ENCODE measurements at places on chromosomes 11 and 22. TPM values are rescaled to one million over a fixed set of nuclear protein-coding genes. Genes with fewer than 3 reads are reported as not detected.

DNA sequence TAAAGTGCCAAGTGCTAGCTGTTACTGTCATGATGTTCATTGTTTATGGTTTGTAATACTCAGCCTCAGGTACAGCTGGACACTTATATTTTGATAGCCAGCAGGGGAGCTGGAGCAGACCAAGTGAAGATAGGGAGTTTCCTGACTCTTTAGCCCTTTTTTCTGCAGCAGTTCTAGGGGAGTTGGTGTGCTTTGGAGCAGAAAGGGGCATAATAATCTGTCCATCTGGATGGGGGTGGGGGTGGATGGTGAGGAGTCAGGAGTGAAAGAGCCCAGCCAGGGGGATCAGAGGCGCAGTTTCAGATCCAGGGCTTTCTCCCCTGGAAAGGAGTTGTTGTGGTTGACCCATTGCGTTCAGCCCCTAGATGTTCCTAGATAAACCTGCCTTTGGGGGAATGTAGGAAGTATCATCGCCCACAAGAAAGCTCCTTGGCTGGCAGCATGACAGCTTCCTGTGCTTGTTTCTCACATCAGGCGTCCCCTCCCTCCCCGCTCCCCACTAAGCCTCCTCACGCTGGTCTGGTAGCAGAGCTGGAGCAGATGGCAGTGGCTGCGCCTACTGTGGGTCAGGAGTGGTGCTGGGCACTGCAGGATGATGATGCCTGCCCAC, 41.9 kb downstream of the MED15 start:
- H3K27ac ChIP-seq: no peak overlapping the region
- peaks cover 48% of the 10 kb centered on the region for H3K4me1 ChIP-seq
- peaks cover 45% of the 10 kb centered on the region for H3K36me3 ChIP-seq
- no peak overlapping the region for H3K4me3 ChIP-seq
- peak; percentile 38 for DNase-seq

- peaks cover 7% of the 10 kb centered on the region for H3K4me1 ChIP-seq
- no peak for DNase-seq
- no peaks in the 10 kb centered on the region for H3K36me3 ChIP-seq
- no peak overlapping the region for H3K4me3 ChIP-seq
These were observed 70.6 kb downstream of the PHF21A start for GRCh38 chr11:46050662-46051061.

DNA sequence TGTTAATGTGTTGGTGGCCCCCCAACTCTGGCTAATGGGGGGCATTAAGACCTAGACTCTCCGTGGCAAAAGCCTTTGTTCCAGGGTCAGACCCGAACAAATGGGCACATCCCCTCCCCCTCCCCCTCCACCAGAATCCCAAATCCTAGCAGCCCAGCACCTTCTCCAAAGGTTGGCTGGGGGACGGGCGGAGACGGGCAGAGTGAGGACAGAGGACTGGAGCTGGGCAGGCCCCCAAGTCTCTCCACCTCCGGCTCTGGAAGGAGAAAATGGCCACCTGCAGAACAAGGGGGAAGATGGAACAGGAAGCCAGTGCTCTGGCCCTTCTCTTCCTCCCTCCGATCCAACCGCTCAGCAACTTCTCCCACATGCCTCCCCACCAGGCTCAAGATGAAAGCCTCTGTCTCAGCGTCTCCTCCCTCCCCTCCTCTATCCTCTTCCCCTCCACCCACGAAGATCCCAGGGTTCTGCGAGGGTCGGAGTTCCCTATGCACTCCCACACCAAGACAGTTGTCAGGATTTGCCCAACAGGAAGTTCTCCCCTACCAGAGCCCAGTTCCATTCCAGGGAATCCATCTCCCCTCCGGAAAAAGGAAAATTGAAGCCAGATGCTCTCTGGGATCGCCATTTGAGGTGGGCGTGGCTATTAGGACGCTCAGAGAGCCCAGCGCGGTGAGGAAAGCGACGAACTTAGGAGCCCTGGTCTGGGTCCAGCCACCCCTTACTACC, 20.1 kb downstream of the ADA2 start:
- H3K4me3 ChIP-seq: peak overlapping the region; percentile 38
- H3K36me3 ChIP-seq: no peaks in the 10 kb centered on the region
- H3K4me1 ChIP-seq: peaks cover 23% of the 10 kb centered on the region
- H3K27ac ChIP-seq: peak overlapping the region; percentile 76
- DNase-seq: peak; percentile 62

GRCh38 chr11:67490727-67491065, 7.9 kb downstream of the AIP start:
- DNase-seq: no peak
- H3K36me3 ChIP-seq: peaks cover 94% of the 10 kb centered on the region
- no peak overlapping the region for H3K4me3 ChIP-seq
- H3K27ac ChIP-seq: no peak overlapping the region
- H3K4me1 ChIP-seq: peaks cover 5% of the 10 kb centered on the region

CATSPERZ gene
- total RNA-seq: 0.50 TPM

SLC22A9 gene
- not detected for total RNA-seq

DNA sequence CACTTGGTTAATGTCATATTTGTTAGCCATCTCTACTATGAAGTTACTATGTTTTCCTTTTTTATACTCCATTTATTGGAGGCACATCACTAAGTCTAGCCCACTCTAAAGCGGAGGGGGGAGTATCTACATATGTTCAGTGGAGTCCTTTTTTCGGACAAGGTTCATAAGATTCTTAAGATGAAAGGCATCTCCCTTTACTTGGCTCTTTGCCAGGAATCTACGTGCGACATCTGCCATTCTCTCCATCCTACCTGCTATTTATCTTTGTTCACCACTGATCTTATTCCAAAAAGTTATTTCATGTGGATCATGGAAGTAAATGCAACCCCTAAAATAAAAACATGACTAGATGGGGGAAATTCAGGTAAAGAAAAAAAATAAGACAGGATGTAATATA, 77.4 kb upstream of the YWHAH start:
- peaks cover 23% of the 10 kb centered on the region for H3K36me3 ChIP-seq
- H3K27ac ChIP-seq: no peak overlapping the region
- H3K27me3 ChIP-seq: no peaks in the 10 kb centered on the region
- no peak for DNase-seq
- H3K4me3 ChIP-seq: no peak overlapping the region

DDI1 gene
- not detected for total RNA-seq

SYT12 gene
- total RNA-seq: 12.5 TPM
